ENCODE measurements at places on chromosomes 11 and 22. TPM values are rescaled to one million over a fixed set of nuclear protein-coding genes. Genes with fewer than 3 reads are reported as not detected.

DEUP1 gene
- total RNA-seq, result not detected

GDPD4 gene
- total RNA-seq, result not detected

SYNGR1 gene
- total RNA-seq, result 5.4 TPM

OR51B2 gene
- not detected for total RNA-seq

ABCG4 gene
- total RNA-seq, result 0.09 TPM

APOBEC3F gene
- total RNA-seq, result 6.1 TPM

PRR33 gene
- total RNA-seq, result not detected

FOLH1 gene
- not detected for total RNA-seq

DCHS1 gene
- total RNA-seq, result 13.7 TPM

FAM181B gene
- total RNA-seq, result not detected

FGF4 gene
- total RNA-seq, result not detected

MS4A3 gene
- not detected for total RNA-seq

OR2D2 gene
- 0.09 TPM for total RNA-seq

LINC01488 gene
- not detected for total RNA-seq
